ENCODE measurements at places on chromosomes 6 and 20.

DNA sequence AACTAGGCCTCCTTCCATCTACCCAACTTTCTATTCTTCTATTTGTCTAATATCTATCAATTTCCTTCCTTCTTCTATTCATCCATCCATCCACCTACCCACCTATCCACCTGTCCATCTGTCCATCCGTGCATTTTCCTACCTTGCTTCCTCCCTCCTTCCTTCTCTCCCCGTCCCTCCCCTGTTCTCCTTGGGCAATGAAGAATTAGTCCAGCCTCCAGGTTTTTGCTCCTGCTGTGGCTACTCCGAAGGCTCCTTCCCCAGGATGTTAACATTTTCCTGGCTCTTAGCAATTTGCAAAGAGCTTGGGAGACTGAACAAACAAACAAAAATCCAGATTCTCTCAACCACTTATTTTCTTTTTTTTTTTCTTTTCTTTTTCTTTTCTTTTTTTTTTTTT lies 81.6 kb downstream of the KCNB1 start:
- peak; percentile 41 for DNase-seq

DNA sequence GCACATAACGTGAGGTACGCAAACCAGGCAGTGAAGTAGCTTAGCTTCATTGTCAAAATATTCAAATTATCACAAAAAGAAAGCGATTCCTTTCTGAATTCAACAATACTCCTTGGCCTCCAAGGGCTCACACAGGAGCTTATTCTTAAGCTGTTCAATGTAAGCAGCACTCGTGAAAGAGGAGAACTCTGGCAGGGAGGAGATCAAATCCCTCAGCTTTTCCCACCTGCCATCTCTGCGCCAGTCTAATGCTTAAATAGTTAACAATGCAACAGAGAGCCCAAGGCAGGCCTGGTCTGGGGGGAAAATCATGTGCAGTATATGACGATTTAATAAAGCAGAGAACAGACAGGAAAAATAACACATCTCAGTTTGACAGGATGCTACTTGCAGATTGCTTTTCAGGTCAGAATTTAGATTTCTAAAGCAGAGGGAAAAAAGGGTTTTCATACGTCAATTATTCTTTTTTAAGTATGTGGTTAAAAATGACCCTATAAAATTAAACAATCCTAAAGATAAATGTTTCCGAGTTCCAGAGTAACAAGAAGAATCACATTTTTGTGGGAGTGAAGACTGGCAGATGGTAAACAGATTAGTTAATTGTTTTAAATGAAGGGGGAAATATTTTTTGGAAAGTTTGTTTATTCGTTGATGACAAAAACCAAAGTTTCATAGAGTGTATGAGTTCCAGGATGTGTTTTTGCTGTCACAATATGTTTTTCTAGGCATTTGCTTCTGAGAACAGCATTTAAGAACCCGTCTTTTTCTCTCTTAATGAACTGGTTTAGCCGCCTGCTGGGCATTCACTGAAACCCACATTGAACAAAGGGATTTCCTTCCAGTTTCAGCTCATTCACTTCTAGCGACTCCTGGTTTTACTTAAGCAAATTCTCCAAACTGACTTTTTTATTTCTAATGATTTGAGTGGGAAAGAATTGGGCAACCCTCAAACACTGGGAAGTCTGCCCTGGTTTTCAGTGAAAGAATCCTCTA lies 45.9 kb downstream of the PLAGL1 start:
- peak; percentile 51 for DNase-seq

DNA sequence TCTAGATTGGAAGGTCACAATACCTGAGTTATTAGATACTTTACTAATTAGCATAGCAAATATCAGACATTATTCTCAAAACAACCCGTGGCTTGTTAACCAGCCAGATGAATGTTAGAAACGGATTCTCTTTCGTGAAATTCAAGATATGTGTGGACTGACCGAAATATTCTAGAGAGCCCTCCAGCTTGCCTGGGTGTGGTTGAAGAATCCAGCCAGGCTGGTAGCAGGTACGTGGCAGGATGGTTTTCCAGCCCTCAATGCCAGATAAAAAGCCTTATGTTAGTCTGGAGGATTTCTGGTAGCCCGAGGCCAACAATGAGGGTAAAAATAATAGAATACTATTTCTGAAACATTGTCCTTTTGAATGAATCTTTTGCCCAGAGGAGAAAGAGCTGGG lies 19.3 kb downstream of the ECT2L start:
- DNase-seq: no peak

- peak; percentile 62 for DNase-seq
Observed at GRCh38 chr20:20549704-20550103, 162.7 kb downstream of the RALGAPA2 start.

DNA sequence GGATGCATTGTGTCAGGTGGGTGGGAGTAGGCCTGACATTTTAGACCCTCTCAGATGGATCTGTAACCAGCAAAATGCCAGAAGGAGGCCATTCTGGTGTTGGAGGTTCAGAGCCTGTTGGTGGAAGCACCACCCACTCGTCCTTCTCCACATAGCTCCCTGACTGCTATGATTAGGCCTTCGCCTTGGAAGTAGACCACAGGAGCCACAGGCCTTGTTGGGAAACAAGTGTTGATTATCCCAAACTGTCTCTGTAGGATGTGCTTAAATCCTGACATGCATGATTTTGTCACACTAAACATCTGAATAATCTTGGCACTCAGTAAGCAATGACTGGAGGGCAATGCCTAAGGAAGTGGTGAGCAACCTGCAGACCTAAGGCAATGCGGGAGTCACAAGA lies 117.2 kb upstream of the LY86 start:
- no peak for DNase-seq

GRCh38 chr6:35343092-35343834 lies 905 bp downstream of the PPARD start:
- peak; percentile 75 for DNase-seq

DNA sequence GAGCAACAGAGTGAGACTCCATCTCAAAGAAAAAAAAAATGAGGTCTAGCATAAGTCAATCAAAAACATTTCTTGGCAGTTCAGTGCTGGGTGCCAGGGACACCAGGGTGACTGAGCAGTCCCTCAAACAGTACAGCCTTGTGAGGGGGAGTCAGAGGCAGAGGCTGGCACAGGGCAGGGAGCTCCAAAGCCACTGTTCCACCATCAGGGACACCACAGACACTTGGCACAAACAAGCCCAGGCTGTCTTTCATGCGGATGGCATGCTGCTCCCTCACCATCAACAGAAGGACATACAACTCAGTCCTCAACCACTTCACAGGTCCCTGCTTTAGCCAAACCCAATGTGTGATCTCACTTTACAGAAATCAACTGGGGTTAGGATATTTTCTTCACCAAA lies 36.0 kb upstream of the GRM4 start:
- DNase-seq: no peak

DNA sequence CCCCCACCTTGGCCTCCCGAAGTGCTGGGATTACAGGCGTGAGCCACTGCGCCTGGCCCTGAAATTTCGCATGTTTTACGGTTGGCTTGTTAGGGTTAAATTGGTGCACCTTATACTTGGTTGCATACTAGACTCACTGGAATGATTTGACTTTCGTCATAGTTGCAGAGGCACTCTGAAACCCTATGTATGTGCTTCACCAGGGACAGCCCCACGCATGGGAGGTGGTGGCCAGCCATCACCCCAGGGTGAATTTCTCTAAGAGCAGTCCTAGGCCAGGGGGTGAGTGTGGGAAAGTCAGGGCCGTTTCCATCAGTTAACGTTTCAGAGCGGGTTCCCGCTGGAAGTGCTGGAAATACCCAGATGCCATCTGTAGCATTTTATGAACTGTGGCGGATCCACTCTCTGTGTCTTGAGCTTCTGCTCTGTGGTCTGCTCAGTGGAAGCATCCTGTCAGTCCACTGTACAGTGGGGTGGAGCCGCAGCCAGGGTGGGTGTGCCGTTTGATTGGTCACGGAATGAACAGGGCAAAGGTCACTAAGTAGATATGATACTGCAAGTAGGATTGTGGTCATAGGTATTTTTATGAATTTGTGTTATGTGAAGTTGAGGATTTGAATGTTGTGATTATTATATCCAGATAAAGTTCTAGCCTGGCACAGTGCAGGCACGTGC lies 13.2 kb downstream of the DNAJC5 start:
- DNase-seq: no peak

DNA sequence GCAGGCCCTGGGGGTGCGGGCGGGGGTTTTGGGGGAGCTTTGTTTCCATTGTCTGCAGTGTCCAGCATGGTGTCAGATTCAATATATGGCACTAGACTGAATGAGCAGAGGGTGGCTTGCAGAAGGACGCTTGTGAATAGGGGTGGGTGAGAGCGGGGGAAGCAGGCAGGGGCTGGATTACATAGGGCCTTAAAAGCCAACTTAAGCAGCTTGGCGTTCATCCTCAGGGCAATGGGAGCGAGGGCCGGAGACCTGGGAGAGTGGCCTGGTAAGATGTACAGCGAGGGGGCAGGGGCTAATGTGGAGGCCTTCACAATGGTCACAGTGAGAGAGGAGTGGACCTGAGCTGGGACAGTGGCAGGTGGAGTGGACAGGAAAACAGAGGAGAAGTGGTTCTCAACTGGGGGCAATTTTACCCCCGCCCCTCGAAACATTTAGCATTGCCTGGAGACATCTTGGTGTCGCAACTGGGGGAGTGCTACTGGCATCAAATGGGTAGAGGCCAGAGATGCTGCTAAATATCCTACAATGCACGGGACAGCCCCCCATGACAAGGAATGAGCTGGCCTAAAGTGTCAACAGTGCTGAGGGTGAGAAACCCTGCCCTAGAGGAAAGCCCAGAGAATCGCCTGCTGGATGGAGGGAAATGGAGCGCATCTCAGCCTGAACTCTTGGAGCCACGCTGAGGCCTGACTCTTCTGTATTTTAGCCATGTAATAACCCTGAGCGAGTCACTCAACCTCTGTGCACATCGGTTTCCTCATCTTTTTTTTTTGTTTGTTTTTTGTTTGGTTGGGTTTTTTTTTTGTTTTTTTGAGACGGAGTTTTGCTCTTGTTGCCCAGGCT lies 15.1 kb upstream of the BAK1 start:
- DNase-seq: no peak

DNA sequence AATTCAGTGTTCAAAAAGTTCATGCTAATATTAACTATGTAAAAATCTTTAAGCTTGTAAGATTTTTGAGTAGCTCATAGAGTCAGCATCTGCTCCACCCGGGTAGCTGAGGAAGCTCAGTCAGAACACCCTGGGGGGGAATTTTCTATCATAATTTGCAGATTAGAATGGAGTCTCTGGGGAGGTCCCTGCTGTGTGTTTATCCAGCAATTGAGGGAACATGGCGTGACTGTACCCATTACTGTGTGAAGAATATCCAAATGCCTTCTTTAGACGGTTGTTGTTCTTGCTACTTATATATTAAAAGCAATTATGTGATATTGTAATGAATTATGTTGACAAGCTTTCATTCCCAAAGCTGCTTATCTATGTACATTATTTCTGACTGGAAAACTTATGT lies 64.8 kb downstream of the AIG1 start:
- no peak for DNase-seq

- peak; percentile 12 for DNase-seq
Observed at GRCh38 chr6:71083308-71083820, 126.5 kb upstream of the B3GAT2 start.

GRCh38 chr6:104214901-104215300 lies 644.8 kb downstream of the HACE1 start:
- DNase-seq: peak; percentile 3

- peak; percentile 33 for DNase-seq
Observed at GRCh38 chr6:44105146-44105545, 22.1 kb downstream of the MRPL14 start.

DNA sequence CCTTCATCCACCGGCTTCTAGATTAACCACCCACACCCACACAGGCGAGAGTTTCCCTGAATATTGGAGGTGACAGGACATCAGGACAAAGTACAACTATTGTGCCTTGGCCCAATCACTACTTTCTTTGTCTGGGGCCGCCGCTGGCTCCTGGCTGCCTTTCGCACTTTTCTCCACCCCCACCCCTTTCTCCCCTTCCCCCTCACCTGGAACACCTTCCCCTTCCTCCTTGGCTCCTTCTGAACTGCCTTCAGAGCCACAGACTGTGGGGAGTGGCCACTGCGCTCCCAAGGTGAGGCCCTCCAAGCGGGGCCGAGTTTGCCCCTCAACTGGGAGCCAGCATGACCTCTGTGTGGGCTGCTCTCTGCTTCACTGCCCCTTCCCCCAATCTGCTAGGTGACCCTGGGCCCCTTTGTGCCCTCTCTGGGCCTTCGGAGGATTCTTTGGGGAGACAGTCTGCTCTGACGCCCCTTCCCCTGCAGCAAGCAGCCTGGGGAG lies 3.0 kb upstream of the VEGFA start:
- DNase-seq: no peak

- no peak for DNase-seq
Observed at GRCh38 chr6:167462514-167463312, 137.8 kb downstream of the TTLL2 start.

- no peak for DNase-seq
Observed at GRCh38 chr20:32869562-32869961, 10.8 kb downstream of the EFCAB8 start.

DNA sequence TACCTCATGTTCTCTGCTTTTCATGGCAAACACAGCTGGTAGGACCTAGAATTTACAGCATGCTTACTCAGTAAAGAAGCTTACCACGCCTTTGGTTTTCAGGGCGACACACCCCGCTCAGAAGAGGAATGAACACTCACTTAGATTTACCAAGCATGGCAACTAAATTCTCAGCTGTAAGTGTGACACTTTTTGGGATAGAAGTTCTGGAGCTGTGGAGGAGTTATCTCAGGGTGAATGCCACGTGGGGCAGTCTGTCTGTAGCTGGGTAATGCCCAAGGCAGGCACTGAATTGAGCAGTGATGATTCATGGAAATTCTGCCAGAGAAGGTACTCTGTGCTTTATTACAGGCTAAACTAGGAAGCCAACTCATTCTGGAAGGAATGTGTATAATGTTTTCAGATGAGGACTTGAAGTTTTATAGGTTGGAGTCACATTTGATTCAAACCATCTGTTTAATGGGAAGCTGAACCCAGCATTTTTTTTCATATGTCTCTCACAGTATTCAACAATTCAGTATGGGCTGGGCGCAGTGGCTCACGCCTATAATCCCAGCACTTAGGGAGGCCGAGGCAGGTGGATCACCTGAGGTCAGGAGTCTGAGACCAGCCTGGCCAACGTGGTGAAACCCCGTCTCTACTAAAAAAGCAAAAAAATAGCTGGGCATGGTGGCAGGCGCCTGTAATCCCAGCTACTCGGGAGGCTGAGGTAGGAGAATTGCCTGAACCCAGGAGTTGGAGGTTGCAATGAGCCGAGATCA lies 3.5 kb upstream of the PRIM2 start:
- DNase-seq: peak; percentile 96

DNA sequence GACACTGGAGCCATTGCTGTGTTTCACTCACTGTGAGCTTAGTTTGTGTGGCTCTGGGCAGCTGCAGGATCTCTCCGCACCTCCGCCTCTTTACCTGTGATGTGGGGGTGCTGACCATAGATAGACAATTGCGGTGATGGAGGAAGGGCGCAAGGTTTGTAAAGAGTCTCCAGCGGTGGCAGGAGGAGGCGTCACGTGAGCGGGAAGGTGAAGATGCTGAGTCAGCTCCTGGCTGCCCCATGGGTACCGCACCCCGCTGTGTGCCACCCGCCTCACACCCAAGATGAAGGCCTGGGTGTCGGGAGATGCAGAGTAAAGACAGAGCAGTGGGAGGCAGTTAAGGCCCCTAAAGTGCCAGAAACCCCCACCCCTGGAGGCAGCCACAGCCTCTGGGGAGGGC lies 9.0 kb upstream of the KCNQ2 start:
- no peak for DNase-seq
